Glutamatergic neuron (in vitro differentiated cells): ENCODE measurements at places on chromosomes 4 and X.

- DNase-seq: no peak
Observed at GRCh38 chrX:79259073-79259689, 108.0 kb downstream of the ITM2A start.

GRCh38 chr4:137266511-137266910 is 265.8 kb downstream of the PCDH18 start:
- DNase-seq: no peak

GRCh38 chrX:78105944-78106650 is 2.0 kb downstream of the PGK1 start:
- no peak for DNase-seq

DNA sequence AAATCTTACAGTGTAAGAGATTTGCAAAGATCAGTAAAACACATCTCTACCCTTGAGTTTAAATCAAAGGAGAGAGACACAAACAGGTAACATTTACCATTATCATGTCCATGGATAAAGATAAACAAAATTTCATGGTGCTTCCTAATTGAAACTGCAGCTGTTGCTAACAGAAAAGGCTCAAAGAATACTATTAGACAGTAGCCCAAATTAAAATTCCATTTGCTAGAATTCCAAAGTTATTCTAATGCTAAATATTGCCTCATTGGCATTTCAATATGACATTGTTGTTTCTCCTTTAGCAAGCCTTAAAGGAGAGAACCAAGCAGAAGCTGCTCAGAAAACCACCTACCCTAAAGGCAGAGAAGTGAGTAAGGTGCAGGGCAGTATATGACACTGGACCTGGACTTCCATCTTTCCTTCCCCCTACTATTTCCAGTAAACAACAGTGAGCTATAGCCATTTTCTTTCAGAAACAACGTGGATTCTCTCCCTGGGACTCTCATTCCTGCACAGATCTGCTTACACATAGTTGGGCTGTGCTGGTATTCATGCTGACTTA is 19.5 kb upstream of the ZCCHC13 start:
- no peak for DNase-seq

DNA sequence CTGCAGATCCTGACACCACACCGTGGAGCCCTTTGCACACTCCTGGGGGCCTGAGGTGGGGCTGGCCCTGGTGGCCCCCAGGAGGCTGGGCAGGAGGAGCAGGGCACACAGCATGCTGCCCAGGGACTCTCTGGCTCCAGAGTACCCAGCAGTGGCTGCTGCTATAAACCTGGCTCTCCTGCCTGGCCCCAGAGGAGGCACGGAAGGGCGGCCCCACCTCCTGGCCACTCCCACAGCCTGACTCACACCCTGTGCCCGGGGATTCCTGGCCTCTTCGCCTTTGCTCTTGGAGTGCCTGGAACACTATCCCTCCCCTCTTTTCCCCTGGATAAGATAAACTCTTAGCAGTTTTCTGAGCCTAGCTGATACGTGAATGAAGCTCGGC is at the start of gene PSAPL1:
TSS of gene PSAPL1 (minus strand) at position 165 of the 385 bp plus-strand sequence. CDS start at position 114, 51 bp downstream.
- no peak for DNase-seq

- DNase-seq: no peak
Observed at GRCh38 chr4:24256066-24256465, 328.3 kb downstream of the DHX15 start.

DNA sequence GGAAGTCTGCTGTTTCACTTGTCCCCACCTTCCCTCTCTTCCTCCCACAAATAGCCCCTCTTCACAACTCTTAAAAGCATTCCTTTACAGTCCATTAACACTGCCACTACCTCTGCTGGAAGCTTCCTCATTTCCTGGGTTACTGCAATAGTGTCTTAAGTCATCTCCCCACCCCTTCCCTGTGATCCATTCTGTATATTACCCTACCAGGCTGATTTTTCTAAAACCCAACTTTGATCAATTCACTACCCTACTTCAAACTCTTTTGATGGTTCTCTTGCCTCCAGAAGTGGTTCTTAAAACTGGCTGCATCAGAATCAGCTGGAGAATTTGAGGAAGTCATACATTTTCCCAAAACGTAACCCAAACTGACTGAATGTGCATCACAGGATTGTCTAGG is 8.8 kb upstream of the XIAP start:
- DNase-seq: no peak

DNA sequence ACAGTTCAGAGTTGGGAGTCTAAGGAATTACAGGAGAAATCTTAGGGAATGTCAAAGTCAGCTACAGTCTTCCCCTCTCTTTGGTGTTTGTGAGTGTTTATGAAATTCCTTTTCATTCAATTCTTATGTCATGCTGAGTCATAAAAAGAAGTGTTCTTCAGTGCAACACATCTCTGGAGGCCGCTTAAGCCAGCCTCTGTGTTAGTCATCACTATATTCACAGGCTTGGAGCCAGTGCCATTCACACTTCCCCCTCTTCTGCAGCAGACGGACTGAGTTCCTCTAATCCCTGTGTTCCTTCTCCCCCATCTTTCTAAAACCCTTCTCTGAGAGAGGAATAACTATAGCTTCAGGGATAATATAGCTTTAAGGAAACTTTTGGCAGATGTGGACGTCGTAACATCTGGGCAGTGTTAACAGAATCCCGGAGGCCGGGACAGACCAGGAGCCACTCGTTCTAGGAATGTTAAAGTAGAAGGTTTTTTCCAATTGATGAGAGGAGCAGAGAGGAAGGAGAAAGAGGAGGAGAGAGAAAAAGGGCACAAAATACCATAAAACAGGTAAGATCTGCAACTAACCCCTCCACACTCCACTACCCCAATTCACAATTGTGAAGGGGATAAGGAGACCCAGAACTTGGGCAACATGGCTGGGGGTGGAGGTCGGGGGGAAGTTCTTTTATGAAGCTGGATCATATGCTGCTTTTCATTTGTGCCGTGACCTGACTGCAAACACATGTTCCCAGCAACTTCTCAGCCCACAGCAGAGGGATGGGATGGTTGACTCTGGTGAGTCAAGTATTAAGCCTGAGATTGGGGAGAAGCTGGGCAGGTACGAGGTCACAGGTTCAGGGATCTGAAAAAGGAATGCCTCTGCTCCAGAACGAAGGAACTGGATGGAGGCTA is at the start of gene SRPX2:
TSS of gene SRPX2 (plus strand) at position 244 of the 905 bp plus-strand sequence. CDS start 2,124 bp downstream, outside the sequence.
- no peak for DNase-seq

GRCh38 chrX:134625315-134625718 is 33.0 kb downstream of the PLAC1 start:
- no peak for DNase-seq

GRCh38 chrX:72041871-72042851 is 89.6 kb downstream of the RTL5 start:
- DNase-seq: no peak

DNA sequence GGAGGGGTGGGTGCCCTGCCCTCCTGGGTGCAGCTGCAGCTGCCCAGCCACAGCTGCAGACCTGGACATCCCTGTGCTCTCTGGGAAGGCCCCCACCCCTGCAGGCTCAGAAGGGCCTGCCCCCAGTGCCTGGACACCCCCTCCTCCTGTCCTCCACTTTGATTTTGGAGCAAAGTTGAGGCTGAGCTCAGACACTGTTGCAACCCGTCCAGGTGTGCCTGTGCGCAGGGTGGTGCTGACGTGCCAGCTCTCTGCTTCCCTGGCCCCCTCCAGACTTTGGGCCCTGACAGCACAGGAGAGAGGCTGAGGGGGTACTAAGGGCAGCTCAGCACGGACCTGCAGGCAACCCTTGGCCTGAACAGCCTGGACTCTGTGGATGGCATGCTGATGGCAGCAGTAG is 750.3 kb downstream of the ARAP2 start:
- DNase-seq: no peak

DNA sequence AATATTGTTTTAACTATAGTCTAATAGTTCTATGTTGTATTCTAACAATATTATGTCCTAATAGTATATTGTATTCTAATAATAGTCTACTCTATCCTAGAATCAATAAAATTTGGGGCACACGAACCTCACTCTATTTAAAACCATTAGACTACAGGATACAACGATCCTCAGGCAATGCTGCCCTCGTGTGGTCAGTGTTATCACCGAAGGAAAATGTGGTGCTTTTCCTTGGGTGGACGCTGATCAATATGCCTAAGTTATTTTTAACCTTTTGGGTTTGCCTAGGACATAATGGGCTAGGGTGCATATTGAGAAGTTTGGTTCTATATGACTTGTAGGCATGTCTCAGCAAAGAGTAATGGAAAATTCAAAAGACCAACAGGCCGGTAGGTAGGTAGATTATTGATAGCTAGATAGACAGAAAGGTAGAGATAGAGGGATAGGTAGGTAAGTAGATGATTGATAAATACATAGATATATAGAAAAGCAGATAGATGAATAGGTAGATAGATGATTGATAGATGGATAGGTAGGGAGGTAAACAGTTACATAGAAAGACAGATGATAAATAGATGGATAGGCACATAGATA is 75.1 kb downstream of the PRKX start:
- DNase-seq: peak; percentile 63

DNA sequence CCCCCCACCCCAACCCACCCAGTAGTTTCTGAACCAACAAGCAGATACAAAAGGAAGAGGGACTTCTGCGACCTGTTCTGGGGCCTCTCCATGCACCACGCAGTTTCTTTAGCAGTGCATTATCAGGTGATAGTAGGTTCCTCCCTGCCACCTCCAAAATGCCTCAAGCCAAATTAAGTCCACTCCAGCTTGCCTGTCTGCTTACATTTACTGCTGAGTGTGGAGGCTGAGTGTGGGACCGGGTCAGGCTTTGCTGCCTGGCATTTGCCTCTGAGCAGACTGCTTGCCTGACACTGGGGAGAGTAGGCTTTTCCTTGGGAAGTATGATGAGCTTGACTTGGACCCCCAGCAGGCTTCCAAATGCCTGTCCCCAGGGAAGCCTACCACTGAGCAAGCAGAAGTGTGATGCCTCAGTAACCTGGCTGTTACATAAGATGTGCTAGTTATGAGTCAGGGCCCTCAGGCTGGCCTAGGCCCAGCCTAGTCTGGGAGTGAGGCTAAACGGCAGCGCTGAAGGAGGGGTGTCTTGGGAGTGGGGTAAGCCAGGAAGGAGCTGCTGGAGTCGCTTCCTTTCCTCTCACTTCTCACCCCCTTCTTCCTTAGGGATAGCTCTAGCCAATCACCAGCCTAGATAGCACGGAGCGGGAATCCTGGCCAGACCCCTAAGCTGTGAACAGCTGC is 9.0 kb downstream of the TSC22D3 start:
- no peak for DNase-seq
